Psoas muscle (tissue), 8 donors: ENCODE measurements at places on chromosomes 7 and 10.

DNA sequence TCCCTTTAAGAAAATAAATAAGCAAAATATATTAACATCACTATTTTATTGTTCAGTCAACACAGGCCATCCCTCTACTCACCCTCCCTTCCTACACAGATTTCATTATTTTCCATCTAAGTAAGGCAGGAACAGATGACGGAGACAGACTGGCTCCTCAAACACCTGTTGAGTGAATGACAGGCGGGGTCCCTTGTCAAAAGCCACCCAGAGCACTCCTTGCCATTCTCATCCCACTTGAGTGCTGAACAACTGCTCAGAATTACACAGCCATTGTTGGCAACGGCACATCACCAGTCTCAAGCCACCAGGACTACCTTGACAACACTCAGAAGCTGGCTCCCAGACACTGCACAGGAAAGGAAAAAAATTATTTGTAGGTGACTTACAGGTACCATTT lies 3.3 kb downstream of the GRB10 start:
- H3K4me1 ChIP-seq = peaks cover 42% of the 10 kb centered on the region
- H3K4me3 ChIP-seq = no peak overlapping the region
- H3K27ac ChIP-seq = no peak overlapping the region
- no peaks in the 10 kb centered on the region for H3K36me3 ChIP-seq
- no peaks in the 10 kb centered on the region for H3K27me3 ChIP-seq

GRCh38 chr7:34044734-34045353 lies 139.5 kb downstream of the BMPER start:
- no peaks in the 10 kb centered on the region for H3K27me3 ChIP-seq
- no peak overlapping the region for H3K27ac ChIP-seq
- no peak for DNase-seq
- no peaks in the 10 kb centered on the region for H3K4me1 ChIP-seq
- no peaks in the 10 kb centered on the region for H3K36me3 ChIP-seq

DNA sequence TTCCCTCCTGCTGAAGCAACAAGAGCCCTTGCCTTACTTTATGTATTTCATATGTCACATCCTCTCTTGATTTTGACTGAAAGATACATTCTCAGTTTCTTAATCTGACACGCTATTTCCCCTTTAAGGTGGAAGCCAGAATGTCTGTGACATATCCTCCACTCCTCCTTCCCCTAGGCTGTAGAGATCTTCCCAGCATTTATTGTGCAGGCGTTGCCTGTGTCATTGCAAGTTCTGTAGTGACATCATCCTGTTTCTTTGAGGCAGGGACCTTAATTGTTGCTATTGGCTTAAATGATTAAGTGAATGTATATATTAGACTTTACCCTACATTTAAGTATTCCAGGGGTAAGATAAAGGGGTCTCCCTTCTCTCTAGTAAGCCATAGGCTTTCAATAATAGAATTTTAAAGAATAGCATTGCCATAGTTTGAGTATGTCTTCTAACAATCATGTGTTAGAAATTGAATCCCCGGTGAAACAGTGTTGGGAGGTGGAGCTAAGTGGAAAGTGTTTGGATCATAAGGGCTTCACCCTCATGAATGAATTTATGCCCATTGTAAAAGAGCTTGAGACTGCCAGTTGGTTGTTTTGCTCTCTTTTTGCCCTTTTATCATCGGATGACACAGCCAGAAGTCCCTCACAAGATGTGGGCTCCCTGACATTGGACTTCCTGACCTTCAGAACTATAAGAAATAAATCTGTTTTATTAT lies 189.5 kb upstream of the CDC14C start:
- no peak overlapping the region for H3K27ac ChIP-seq
- H3K36me3 ChIP-seq = no peaks in the 10 kb centered on the region

DNA sequence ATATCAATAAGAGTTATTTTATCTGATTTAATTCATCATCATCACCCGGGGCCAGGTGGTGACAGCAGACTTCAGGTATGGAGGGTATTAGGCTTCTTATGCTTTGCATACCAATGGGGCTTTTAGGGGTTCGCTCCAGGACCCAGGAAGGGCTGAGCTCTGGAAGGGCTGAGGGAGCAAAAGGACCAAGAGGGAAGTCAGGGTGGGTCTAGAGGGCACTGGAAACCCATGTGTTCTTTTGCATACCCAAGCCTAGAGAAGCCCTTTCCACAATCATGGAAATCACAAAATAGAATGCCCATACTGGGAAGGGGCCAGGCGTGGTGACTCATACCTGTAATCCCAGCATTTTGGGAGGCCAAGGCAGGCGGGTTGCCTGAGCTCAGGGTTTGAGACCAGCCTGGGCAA lies 30.9 kb upstream of the VCL start:
- DNase-seq = no peak
- H3K4me1 ChIP-seq = peaks cover 6% of the 10 kb centered on the region
- H3K36me3 ChIP-seq = no peaks in the 10 kb centered on the region
- no peak overlapping the region for H3K4me3 ChIP-seq

- H3K4me1 ChIP-seq = no peaks in the 10 kb centered on the region
- H3K27me3 ChIP-seq = no peaks in the 10 kb centered on the region
- H3K4me3 ChIP-seq = no peak overlapping the region
- peak; percentile 7 for DNase-seq
- no peaks in the 10 kb centered on the region for H3K36me3 ChIP-seq
Measured at GRCh38 chr10:47366181-47366631, 17.9 kb downstream of the ZNF488 start.

- no peaks in the 10 kb centered on the region for H3K27me3 ChIP-seq
- no peak overlapping the region for H3K27ac ChIP-seq
- H3K36me3 ChIP-seq = no peaks in the 10 kb centered on the region
- DNase-seq = no peak
Measured at GRCh38 chr7:125651823-125652528, 722.4 kb upstream of the POT1 start.

GRCh38 chr7:36591636-36592035 lies 132.7 kb downstream of the AOAH start:
- H3K27ac ChIP-seq = no peak overlapping the region
- no peaks in the 10 kb centered on the region for H3K36me3 ChIP-seq
- no peak overlapping the region for H3K4me3 ChIP-seq

GRCh38 chr10:80964179-80964578 lies 426.5 kb downstream of the SH2D4B start:
- H3K4me1 ChIP-seq = no peaks in the 10 kb centered on the region
- H3K27ac ChIP-seq = no peak overlapping the region
- no peak overlapping the region for H3K4me3 ChIP-seq
- no peaks in the 10 kb centered on the region for H3K36me3 ChIP-seq
- no peaks in the 10 kb centered on the region for H3K27me3 ChIP-seq
- no peak for DNase-seq

DNA sequence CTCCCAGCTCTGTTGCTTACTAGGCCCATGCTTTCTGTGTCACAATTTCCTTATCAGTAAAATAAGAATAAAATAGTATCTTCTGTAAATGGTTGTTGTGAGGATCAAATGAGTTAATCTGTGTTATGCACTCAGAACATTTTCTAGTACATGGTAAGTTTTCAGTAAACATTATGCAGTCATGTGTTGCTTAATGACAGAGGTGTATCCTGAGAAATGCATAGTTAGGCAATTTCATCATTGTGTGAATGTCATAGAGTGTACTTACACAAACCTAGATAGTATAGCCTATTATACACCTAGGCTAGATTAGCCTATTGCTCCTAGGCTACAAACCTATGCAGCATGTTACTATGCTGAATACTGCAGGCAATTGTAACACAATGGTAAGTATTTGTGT lies 4.4 kb downstream of the PTTG1IP2 start:
- H3K4me3 ChIP-seq = no peak overlapping the region
- no peak for DNase-seq
- H3K36me3 ChIP-seq = no peaks in the 10 kb centered on the region
- no peaks in the 10 kb centered on the region for H3K4me1 ChIP-seq

- H3K36me3 ChIP-seq = no peaks in the 10 kb centered on the region
- no peaks in the 10 kb centered on the region for H3K4me1 ChIP-seq
- no peaks in the 10 kb centered on the region for H3K27me3 ChIP-seq
- no peak overlapping the region for H3K4me3 ChIP-seq
Measured at GRCh38 chr10:83603708-83604107, 535.6 kb upstream of the GHITM start.

GRCh38 chr7:66267249-66267648 lies 62.1 kb downstream of the TPST1 start:
- no peaks in the 10 kb centered on the region for H3K4me1 ChIP-seq
- no peaks in the 10 kb centered on the region for H3K27me3 ChIP-seq
- H3K27ac ChIP-seq = no peak overlapping the region
- no peak for DNase-seq
- H3K4me3 ChIP-seq = no peak overlapping the region

DNA sequence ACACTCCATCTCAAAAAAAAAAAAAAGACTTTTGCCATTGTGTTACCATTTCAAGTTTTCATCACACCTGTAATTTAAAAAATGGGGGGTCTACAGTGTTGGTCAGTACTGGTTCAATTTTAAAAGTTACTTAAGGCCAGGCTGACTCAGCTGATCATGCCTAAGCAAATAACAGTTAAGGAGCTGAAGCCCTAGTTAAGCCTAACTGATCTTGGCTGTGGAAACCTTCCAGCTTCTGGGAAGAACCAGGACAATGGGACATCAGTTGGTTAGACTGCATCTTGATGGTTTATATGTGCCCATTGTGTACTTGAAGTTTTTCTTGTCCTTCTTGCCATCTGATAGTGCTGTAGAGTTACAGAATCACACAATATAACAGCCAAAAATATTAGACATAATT lies 26.7 kb downstream of the VCL start:
- peaks cover 64% of the 10 kb centered on the region for H3K4me1 ChIP-seq
- DNase-seq = no peak
- no peaks in the 10 kb centered on the region for H3K36me3 ChIP-seq
- H3K27me3 ChIP-seq = no peaks in the 10 kb centered on the region
- no peak overlapping the region for H3K27ac ChIP-seq

- DNase-seq = no peak
- peaks cover 58% of the 10 kb centered on the region for H3K4me1 ChIP-seq
- peaks cover 10% of the 10 kb centered on the region for H3K36me3 ChIP-seq
- peak overlapping the region; percentile 92 for H3K27ac ChIP-seq
- no peaks in the 10 kb centered on the region for H3K27me3 ChIP-seq
- peak overlapping the region; percentile 97 for H3K4me3 ChIP-seq
Measured at GRCh38 chr10:7789390-7789789, 1.4 kb downstream of the ATP5F1C start.

- no peak for DNase-seq
- H3K27me3 ChIP-seq = no peaks in the 10 kb centered on the region
- H3K36me3 ChIP-seq = no peaks in the 10 kb centered on the region
- no peak overlapping the region for H3K27ac ChIP-seq
- no peak overlapping the region for H3K4me3 ChIP-seq
Measured at GRCh38 chr10:72746426-72747363, 54.8 kb downstream of the MCU start.

GRCh38 chr10:13660551-13660920 lies 73.8 kb downstream of the PRPF18 start:
- H3K27me3 ChIP-seq = no peaks in the 10 kb centered on the region
- no peak overlapping the region for H3K4me3 ChIP-seq
- H3K4me1 ChIP-seq = peaks cover 8% of the 10 kb centered on the region
- H3K36me3 ChIP-seq = no peaks in the 10 kb centered on the region
- DNase-seq = no peak
